Stimulated activated CD8-positive, alpha-beta memory T cell treated with anti-CD3 and anti-CD28 coated beads, Interleukin-7, amount 100 ng/mL, for 24 hours (primary cell): ENCODE measurements at places on chromosomes 1 and 21.

- no peak for DNase-seq
Observed at GRCh38 chr1:65097076-65097475, 50.9 kb upstream of the AK4 start.

DNA sequence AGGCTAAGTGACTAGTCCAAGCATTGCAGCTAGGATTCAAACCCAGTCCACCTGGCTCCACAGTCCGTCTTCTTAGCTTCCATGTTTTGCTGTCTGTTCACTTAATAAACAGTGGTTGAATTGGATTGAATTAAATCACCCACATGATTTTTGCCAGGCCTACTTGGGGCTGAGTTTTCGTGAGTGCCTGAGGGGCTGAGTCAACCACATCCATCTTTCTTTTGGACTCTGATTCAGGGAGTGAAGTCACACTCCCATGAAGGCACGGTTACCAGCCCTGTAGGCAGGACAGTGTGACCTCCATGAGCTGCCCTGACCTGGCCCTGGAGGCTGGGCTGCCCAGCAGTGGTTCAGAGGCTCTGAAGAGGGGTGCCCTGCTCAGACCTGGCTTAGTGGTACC, 123.7 kb downstream of the ACTL8 start:
- no peak for DNase-seq

- no peak for DNase-seq
Observed at GRCh38 chr21:15182731-15183130, 117.9 kb upstream of the NRIP1 start.

- DNase-seq = no peak
Observed at GRCh38 chr1:219215477-219215876, 41.8 kb downstream of the LYPLAL1 start.

GRCh38 chr1:6300342-6301048, 39.6 kb upstream of the GPR153 start:
- DNase-seq = no peak

- DNase-seq = no peak
Observed at GRCh38 chr1:85289207-85289847, 12.9 kb upstream of the BCL10 start.
